ENCODE measurements at places on chromosomes 4 and X.

DNA sequence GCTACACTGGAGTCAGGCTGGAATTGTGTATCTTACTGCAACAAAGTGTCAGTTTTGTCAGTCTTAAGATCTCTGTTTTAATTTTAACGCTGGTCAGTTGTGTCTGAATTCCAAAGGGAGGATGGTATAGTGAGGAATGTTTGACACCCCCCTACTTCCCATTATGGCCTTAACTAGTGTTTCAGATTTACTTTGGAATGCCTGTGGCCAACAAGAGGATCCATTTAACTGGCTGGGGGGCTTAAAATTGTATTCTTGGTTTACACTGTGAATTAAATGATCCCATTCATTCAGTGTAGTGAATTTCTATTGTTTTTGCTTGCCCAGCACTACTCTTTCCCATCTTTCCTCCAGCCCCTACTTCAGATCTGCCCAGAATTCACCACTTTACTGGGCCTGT lies 75.8 kb upstream of the IQCM start:
- no peak for DNase-seq

GRCh38 chrX:44344687-44345086 lies 1.2 kb upstream of the EFHC2 start:
- DNase-seq = no peak

DNA sequence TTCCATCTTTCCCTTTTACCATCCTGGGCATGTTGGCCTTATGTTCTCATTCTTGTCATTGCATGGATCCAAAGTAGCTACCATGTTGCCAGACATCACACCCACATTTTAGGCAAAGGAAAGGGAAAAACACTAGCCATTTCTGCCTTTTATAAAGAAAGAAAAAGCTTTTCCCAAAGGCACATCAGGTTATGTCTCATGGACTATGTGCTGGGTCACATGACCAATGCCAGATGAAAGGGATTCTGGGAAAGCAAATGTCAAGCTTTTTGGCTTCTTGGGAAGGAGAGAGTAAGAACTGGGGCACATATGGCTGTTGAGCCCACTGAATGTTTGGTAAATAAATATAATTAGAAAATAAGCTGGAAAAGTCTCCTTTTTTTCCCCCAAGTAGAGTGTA lies 4.3 kb upstream of the SOD3 start:
- DNase-seq = no peak

DNA sequence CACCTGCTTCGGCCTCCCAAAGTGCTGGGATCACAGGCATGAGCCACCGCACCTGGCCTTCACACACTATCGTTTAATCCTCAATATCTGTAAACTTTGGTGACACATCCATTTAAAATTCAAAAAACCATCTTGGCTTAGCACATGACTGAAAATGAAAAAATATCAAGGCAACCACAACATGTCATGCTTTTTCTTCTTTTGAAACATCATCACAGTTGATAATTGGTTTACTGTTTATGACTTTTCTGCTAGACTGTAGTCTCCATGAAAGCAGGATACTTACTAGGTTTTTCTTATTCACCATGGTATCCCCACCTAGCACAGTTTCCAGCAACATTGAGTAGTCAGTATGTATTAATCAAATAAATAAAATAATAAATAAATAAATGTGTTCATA lies 11.0 kb downstream of the GNRHR start:
- DNase-seq = no peak

GRCh38 chrX:137565318-137565904 lies 516 bp upstream of the ZIC3 start:
- DNase-seq = no peak

DNA sequence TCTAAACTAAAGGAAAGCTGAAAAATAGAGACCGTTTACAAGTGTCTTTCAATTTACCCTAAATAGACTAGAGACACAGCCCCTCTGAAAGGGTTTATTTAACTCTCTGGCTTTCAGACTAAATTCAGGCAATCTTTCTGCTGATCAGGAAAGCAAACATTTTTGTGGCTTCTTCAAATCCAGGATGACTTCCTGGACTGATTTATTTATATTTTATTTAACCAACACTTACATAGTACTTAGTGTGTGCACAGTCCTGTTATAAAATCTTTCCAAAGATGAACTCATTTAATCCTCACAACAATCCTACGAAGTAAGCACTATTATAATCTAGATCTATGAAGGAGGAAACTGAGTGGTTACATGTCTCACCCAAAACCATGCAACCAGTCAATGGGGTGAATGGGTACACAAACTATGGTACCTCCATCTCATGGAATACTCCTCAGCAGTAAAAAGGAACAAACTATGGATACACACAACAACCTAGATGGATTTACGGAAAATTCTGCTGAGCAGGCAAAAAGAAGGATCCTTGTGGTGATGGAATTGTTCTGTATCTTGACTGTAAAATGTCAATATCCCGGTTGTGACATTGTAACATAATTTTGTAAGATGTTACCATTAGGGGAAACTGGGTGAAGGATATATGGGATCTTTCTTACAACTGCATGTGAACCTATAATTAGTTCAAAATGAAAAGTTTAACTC lies 64.1 kb upstream of the MAMLD1 start:
- no peak for DNase-seq

DNA sequence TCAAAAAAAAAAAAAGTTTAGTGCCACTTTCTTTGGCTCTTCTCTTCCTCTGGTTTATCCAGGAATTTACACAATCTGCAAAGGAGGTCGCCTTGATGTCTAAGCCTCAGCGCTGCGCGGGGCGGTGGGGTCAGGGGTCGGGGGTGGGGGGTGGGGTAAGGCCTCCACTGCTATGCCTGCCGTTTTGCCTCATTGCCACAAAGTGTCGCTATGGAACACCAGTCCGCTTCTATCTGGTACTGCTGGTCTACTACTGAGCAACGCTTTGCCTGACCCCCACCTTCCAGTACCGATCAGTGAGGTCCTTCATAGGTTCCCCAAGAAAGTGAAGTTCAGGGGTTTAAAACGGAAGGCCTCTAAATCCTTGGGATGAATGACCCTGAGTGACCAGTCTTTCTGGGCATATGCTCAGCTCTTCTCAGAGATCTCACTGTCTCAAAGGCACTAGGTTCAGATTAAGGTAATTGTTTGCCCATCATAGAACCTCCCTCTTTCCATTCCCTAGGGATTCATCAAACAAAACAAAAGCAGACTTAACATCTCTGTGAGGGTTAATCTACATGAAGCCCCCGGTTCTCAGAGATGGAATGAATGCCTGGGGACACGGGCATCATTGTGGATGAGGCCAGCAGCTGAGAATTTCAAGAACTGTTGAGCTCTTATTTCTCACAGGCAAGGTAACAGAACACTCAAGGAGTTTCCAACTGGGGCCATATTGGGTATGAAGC lies 16.9 kb upstream of the TSR2 start:
- no peak for DNase-seq

DNA sequence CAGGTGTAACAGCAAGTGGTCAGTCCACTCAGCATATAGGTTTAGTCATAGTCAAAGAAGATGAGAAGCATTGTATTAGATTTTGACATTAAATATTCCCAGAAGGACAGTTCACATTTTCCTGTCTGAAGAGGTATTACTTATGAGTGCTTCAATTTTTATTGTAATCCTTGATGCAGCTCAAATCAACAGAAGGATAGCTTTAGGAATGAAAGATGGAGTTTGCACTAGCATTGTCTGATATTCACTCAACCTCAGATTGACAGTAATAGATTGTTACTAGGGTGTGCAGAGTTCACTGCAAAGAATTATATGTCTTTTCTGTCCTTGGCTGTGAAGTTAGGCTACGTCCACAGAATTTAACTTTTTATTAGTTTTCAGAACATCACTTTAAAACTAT lies 764.3 kb upstream of the AADAT start:
- DNase-seq = no peak

GRCh38 chrX:98459669-98460068 lies 1576.0 kb downstream of the RPA4 start:
- DNase-seq = no peak

GRCh38 chrX:31934842-31935370 lies 863.1 kb upstream of the FTHL17 start:
- DNase-seq = peak; percentile 39

GRCh38 chr4:124409044-124409443 lies 303.5 kb downstream of the ANKRD50 start:
- DNase-seq = peak; percentile 16

- DNase-seq = peak; percentile 47
Observed at GRCh38 chrX:9163214-9163709, 129.3 kb upstream of the FAM9B start.

GRCh38 chr4:150117094-150117493 lies 38.8 kb downstream of the DCLK2 start:
- DNase-seq = no peak

DNA sequence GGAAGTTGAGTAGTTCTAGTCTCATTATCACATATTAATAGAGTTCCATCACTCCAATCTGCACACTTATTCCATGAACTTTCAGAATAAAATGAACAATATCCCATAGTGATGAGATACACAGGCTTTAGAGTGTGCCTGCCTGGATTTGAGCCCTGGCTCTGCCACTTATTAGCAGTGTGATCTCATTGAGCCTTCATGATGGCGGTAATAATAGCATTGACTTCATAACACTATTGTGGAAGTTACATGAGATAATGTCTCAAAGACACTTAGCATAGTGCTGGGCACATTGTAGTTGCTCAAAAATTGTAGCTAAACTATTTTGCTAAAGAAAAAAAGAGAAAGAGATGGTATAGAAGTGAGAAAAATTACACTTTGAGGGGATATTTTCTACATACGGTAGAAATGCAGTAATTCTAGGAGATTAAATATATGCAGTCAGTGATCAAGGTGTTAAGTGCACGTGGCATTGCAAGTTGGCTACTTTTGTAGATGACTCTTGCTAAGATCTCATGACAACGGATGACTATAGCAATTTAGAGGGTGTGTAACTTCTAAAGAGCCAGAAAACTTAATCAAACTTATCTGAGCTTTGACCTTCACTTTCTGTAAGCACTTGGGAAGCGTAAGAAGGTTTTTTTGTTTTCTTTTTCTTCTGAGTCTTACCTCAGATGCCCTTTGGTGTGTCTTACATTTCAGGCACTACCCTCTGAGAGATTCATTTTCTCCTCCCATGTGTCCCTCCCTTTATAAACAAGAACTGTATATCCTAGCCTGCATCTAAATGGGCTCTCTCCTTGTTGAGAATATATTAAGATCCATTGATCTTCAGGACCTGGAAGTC lies 380.6 kb upstream of the NR3C2 start:
- no peak for DNase-seq

- no peak for DNase-seq
Observed at GRCh38 chr4:139589336-139590018, 33.5 kb upstream of the SETD7 start.

DNA sequence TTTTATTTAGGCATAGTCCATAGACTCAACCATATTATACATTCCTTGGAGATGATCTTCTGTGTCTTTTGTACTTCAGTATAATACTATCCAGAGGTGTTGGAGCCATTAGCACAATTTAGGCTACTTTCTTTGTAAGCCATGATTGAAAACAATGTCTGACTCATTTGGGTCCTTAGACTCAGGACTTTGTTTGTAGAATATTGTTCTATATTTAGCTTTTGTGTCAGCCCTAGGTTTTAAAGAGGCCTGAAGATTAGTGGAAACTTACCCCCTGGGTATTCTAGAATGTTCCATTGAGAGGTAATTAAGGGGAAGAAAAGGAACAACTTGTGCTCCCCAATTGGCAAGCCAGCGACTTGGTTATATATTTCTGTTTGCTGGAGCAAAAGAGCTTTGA lies 145.2 kb upstream of the SCML1 start:
- peak; percentile 43 for DNase-seq

DNA sequence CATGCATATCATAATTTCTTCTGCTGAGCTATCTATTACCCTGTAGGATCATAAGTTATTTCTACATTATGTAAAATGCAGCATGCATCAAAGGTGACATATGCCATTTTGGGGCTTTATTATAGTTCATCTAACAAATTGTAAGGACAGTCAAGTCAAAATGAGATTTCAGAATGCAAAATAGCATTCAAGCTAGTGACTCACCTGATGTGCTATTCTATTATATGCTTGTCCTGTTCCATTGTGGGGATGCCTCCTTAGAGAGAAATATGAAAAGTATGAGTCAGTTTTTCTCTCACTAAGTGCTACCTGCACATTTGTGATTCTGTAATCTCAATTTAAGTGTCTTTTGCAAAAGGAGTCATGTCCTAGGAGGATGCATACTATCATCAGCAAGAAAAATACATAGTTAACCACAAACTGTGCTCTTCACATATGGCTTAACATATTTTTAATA lies 647.0 kb upstream of the PCDH10 start:
- DNase-seq = no peak

DNA sequence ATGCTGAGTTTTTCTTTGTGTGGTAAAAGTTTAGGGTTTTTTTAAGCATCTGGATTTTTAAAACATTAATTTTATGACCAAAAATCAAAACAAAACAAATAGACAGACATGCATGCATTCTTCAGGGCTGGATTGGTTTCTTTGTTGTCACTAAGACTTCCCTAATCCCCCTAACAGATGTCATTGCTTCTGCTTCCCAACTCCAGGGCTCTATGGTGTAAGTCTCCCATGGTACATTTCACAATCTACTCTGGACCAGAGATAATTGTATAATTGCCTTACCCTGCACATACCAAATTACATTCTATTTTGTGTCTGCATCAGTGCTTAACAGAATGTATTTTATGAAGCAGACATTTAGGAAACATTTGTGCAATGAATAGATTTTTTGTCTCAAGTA lies 529.1 kb upstream of the SMIM31 start:
- DNase-seq = no peak

DNA sequence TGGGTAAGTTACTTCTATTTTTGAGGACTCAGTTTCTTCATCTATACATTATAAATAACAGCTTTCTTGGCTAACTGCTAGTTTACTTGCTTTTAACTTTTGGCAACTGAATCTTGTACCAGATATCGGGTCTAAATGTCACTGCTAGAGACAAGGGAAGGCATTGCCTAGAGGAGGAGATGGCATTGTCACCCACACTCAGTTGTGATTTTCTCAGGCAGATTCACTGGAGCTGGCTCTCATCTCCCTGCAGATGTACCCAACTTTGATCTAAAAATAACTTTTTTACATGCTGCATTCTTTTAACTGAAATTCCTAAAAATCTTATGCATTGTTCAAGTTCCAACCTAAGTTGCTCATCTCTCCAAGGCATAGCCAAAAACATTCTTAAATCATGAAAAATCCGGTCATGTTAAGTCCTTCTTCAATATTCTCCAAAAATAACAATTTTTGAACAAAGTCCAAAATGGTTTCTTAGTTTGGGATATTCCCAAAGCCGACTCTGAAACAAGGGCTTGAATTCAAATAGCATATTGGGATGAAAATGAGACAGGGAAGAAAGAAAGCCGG lies 469.0 kb upstream of the BOD1L1 start:
- DNase-seq = no peak

- no peak for DNase-seq
Observed at GRCh38 chr4:105128208-105128607, 18.5 kb upstream of the TET2 start.

DNA sequence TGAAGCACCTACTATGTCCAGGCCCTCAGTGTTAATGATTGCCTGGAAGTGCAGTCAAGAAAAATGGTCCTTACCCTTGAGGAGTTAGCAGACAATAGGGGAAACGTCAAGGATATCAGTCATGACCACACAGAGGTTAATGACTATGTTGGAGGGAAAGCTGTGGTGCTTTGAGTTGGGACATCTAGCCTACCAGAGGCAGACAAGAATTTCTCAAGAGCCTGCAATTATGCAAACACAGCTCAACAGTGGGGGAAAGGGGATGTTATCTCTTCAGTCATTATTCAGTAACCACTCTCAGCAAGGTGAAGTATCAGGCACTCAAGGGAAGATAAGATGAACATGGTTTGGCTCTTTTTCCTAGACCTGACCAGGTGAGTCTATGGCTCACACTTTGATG lies 7.0 kb upstream of the FGFBP1 start:
- peak; percentile 15 for DNase-seq

- DNase-seq = no peak
Observed at GRCh38 chrX:68646421-68646820, 1.0 kb upstream of the STARD8 start.

Measured in kidney tubule cell (primary cell).